ENCODE measurements at places on chromosomes 1 and 21.
A peak's percentile ranks its signal among the peaks of the same experiment; 100 is the strongest.

DNA sequence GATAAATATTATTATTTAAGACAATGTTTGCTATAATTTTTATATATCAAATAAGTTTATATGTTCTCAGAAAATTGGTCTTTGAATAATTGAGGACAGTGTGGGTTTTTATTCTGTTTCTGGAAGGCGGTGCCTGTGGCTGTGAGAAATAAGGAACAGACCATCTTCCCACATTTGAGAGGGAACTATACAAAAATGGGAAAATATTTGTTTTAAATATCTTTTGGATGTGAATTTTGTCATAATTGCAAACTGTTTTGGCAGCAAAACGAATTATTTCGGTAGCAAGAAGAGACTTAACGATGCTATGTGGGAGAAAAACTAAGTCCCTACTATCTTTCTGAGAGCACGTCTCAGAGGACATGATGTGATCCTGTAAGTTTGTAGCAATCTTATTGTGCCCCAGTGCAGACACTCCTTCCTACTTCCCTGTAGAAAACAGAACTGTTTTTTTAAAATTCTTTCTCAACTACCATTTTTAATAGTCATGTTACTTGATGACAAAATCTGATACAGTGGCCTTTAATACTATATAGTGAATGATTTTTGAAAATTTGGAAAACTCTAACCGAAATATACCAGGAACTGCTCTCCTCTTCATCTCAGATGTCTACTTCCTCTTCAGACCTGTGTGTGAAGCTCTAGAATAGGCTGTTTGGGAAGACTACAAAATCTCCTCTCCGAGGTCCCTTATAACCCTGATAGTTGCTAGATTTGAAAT is 25.4 kb downstream of the PTPRC start:
- no peak for DNase-seq
- no peaks in the 10 kb centered on the region for H3K36me3 ChIP-seq

DNA sequence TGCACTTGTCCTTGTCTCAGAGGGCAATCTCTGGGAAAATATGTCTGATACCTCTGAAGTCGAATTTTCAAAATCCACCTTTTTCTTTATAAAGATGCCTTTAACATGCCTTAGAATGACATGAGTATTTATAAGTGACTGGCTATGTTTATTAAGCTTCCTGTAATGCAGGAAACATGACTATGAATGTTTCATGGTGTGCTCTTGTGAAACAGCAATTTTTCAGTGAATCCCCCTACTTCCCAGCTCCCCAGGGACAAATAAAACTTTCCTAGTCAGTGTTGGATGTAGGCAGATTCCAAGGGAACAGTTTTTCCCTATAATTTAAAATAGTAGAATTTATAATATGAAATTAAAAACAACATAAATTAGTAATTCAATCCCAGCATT is 437.0 kb downstream of the LMO4 start:
- no peak overlapping the region for H3K27ac ChIP-seq
- H3K4me3 ChIP-seq: no peak overlapping the region
- H3K36me3 ChIP-seq: no peaks in the 10 kb centered on the region

DNA sequence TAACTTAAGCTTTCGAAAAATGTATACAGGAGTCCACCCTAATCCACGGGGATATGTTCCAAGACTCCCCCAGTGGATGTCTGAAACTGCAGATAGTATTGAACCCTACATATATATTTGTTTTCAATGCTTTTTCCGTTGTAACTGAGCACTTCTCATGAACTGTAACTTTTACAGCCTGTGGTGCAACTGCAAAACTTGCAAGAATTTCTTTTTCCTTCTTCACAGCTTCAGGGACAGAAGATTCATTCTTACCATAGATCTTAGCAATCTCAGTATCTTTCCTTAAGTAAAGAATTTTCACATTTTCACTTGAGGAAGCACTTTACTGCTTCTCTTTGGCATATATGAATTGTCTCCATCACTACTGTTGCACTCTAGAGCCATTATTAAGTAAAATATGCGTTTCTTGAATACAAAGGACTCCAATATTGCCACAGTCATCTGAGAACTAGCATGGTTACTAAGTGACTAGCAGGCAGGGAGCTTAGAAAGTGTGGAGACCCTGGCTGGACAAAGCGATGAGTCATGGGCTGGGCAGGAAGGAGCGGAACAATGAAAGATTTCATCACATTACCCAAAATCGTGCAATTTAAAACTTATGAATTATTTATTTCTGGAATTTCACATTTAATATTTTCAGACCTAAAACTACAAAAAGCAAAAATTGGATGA is 14.1 kb downstream of the DPYD start:
- H3K4me1 ChIP-seq: peaks cover 14% of the 10 kb centered on the region
- DNase-seq: no peak
- H3K4me3 ChIP-seq: no peak overlapping the region
- peak overlapping the region; percentile 15 for H3K27ac ChIP-seq
- H3K36me3 ChIP-seq: no peaks in the 10 kb centered on the region
- H3K27me3 ChIP-seq: no peaks in the 10 kb centered on the region

GRCh38 chr1:208247696-208248095 is 3.5 kb upstream of the PLXNA2 start:
- no peaks in the 10 kb centered on the region for H3K36me3 ChIP-seq
- peaks cover 24% of the 10 kb centered on the region for H3K4me1 ChIP-seq
- no peaks in the 10 kb centered on the region for H3K27me3 ChIP-seq
- no peak for DNase-seq
- H3K4me3 ChIP-seq: no peak overlapping the region

- no peak for DNase-seq
- no peaks in the 10 kb centered on the region for H3K4me1 ChIP-seq
- H3K36me3 ChIP-seq: no peaks in the 10 kb centered on the region
- no peak overlapping the region for H3K27ac ChIP-seq
- no peaks in the 10 kb centered on the region for H3K27me3 ChIP-seq
- no peak overlapping the region for H3K4me3 ChIP-seq
Observed at GRCh38 chr1:178628637-178629251, 96.3 kb upstream of the RALGPS2 start.

DNA sequence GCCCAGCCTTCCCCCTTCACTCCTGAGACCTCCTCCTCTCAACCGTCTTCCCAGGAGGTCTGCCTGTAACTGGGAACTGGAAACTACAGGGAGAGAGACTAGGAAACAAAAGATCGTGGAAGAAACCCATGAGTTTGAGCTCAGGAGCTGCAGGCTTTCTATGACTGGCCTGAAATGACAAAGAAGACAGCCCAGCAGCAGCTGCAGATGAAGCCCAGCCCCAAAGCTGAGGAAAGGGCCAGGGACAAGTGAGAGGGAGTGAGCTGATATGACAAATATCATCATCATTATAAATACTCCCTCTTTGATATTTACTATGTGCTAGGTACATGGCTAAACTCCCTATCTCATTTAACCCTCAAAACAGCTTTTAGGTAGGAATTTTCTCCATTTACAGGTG is 142.6 kb upstream of the CTTNBP2NL start:
- H3K36me3 ChIP-seq: no peaks in the 10 kb centered on the region
- H3K27ac ChIP-seq: no peak overlapping the region
- no peaks in the 10 kb centered on the region for H3K27me3 ChIP-seq
- no peaks in the 10 kb centered on the region for H3K4me1 ChIP-seq

DNA sequence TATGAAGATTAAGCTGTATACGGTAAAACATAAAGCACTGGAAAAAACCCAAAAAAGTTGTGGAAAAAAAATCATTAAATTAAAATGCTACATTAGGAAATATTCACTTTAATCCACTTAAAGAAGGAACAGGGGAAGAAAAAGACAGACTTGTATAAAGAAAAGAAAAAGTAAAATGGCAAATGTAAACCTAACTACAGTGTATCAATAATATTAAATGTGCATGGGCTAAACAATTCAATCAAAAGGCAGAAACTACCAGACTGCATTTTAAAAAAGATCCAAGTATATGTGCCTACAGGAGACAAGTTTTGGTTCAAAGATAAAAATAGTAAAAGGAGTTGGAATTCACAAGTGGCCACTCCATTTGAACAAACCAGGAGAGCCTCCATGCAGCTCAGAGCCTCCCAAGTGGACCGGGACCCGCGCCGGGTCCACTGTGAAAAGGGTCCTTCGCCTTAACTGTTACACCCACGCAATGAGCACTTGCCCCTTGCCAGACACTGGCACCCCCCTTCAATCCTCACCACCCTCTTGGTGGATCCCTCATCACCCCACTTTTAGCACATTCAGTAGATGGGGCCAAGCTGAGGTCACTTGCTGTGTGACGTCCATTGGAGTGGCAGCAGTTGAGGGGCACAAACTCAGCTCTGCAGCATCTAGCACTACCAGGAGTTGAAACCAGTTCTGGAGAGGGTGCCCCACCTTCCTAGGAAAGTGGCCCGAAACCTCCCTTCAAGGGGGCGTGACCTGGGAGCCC is 898 bp downstream of the C1orf174 start:
- peaks cover 7% of the 10 kb centered on the region for H3K4me1 ChIP-seq
- no peak for DNase-seq
- no peaks in the 10 kb centered on the region for H3K27me3 ChIP-seq
- H3K4me3 ChIP-seq: peak overlapping the region; percentile 99
- H3K36me3 ChIP-seq: no peaks in the 10 kb centered on the region

DNA sequence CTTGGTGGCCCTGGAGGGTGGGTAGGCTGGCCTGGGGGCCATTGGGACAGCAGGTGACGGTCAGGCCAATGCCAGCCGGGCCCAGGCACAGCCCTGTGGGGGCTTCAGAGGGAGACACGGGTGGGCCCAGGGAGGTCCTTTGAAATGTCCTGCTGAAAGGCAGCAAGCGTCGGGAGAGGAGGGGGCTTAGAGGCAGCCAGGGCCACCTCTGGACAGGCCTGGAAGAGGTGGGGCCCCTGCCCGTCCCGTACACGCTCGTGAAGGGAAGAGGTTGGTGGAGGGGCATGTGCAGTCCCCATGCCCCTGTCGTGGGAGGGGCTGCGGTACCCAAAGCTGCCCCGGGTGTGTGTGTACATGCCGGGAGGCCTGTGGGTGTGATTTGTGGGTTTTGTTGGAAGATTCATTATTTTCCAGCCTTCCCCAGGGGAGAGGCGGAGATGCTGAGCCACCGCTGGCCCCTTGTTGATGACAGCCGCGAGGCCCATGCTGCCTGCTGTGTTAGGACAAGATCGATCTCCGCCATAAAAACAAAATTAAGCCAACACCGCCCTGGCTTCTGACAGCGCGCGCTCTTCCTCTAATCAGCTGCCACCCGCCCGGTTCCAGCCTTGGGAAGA is 3.4 kb upstream of the PLCH2 start:
- no peak for DNase-seq
- H3K27me3 ChIP-seq: no peaks in the 10 kb centered on the region
- no peaks in the 10 kb centered on the region for H3K4me1 ChIP-seq
- no peak overlapping the region for H3K4me3 ChIP-seq
- H3K27ac ChIP-seq: no peak overlapping the region

DNA sequence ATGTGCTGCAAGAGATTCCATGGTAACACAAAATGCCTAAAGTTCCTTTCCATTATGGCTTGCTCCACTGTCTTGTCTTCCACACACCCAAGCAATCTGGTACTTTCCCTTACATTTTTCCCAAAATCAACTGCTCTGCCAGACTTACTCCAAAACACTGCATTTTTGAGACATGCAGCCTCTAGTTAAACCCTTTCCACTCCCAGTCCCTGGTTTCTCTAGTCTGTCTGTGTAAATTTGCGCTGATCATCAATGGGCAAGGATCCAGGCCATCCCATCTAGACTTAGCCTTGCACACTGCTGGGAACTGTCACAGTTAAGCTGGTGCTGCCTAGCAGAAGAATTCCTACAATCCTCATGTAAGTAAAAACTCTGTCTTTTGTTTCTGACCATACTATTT is 47.8 kb downstream of the DAB1 start:
- no peaks in the 10 kb centered on the region for H3K36me3 ChIP-seq
- no peaks in the 10 kb centered on the region for H3K4me1 ChIP-seq
- DNase-seq: no peak
- H3K4me3 ChIP-seq: no peak overlapping the region
- H3K27me3 ChIP-seq: no peaks in the 10 kb centered on the region

- H3K4me1 ChIP-seq: no peaks in the 10 kb centered on the region
- peaks cover 17% of the 10 kb centered on the region for H3K36me3 ChIP-seq
- no peaks in the 10 kb centered on the region for H3K27me3 ChIP-seq
- DNase-seq: no peak
Observed at GRCh38 chr1:110235834-110236682, 25.9 kb downstream of the KCNC4 start.

DNA sequence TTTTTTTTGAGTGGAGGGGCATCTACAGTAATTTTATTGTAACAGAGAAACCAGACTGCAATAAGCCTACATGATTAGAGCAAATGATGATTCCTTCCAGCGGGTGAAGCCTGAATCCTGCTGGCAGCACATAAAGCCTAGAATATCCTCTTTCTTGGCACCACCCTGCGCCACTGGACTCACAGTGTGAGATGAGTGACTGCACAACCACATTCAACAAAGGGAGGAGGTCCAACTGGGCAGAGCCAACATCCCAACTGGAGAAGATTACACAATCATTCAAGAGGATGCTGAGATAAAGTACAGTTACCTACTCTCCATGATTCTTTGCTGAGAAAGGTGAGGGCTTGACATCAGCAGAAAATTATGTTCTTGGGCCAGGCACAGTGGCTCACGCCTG is 67.4 kb downstream of the TNFSF4 start:
- H3K36me3 ChIP-seq: no peaks in the 10 kb centered on the region
- H3K27me3 ChIP-seq: no peaks in the 10 kb centered on the region
- no peaks in the 10 kb centered on the region for H3K4me1 ChIP-seq
- no peak overlapping the region for H3K27ac ChIP-seq
- no peak overlapping the region for H3K4me3 ChIP-seq
- no peak for DNase-seq

DNA sequence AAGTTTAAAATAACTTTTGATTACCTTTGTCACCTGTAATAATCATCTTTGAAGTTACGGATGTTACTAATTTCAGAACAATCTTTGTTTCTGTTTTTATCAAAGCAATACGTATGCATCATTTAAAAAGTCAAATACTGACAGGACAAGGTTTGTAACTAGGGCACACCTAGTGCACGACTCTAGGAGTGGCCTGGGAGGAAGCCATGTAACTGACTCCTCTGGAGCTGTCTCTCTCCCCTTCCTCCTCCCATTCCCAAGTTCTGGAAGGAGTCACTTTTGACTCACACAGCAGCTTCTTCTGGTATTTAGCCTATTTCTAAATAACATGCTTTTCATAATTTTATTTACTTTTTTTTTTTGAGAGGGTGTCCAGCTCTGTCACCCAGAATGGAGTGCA is 11.8 kb upstream of the RAP1GAP start:
- DNase-seq: no peak
- H3K27ac ChIP-seq: no peak overlapping the region
- H3K36me3 ChIP-seq: peaks cover 7% of the 10 kb centered on the region
- H3K4me3 ChIP-seq: no peak overlapping the region
- no peaks in the 10 kb centered on the region for H3K4me1 ChIP-seq
- H3K27me3 ChIP-seq: no peaks in the 10 kb centered on the region

DNA sequence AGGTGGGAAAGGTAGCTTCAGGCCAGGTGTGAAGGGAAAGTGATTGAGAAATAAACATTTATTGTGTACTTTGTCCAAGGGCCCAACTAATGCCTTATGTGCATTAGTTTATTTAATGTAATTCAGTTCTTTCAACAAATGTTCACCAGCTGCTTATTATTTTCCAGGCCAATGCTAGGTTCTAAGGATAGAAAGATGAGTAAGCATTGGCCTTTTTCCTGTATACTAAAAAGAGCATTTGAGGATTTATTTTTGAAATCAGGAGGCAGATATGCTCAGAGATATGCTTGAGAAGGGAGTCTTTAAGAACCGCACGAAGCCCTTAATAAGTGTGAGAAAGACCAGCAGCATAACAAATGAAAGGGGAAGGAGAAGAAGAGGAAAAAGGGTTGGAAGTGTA is 32.0 kb downstream of the CLCA1 start:
- no peak overlapping the region for H3K27ac ChIP-seq
- H3K27me3 ChIP-seq: no peaks in the 10 kb centered on the region
- H3K4me3 ChIP-seq: no peak overlapping the region
